A673 (cell line): ENCODE measurements at places on chromosomes 13 and 19. TPM values are rescaled to one million over a fixed set of nuclear protein-coding genes. Genes with fewer than 3 reads are reported as not detected.
A peak's percentile ranks its signal among the peaks of the same experiment; 100 is the strongest.

GRCh38 chr19:17522988-17523872, 11.8 kb downstream of the PGLS start:
- no peaks in the 10 kb centered on the region for H3K4me1 ChIP-seq
- peaks cover 6% of the 10 kb centered on the region for H3K36me3 ChIP-seq
- no peaks in the 10 kb centered on the region for H3K27me3 ChIP-seq
- no peak overlapping the region for H3K4me3 ChIP-seq
- DNase-seq: no peak

- peak within 1 kb of the TSS; percentile 83 for H3K27ac ChIP-seq
- H3K4me1 ChIP-seq: peaks cover 10% of the 10 kb centered on the region
- H3K4me3 ChIP-seq: peak within 1 kb of the TSS; percentile 74
- peaks cover 42% of the 10 kb centered on the region for H3K36me3 ChIP-seq
These were observed at the start of gene MRI1 for GRCh38 chr19:13764101-13764807. Gene MRI1, plus strand, starts transcription at chr19:13764522. Its CDS starts 67 bp downstream, at chr19:13764589.

DNA sequence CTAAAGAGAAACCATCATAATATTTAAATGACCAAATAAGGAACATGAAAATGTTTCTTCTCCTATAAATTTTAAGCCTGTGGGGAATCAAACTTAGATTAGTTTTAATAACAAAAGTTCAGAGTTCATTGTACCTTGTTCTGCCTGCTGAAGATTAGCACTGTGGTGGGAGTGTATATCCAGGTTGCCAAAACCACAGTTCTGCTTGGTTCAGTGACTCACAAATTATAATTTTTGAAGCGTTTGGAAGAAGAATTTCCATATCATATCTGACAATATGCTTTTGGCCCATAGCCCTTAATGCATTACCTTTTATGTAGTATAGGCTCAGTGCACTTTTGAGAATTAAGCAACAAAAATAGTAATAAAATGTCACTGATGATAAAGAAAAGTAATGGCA, 545.2 kb downstream of the GPC6 start:
- no peaks in the 10 kb centered on the region for H3K27me3 ChIP-seq
- no peaks in the 10 kb centered on the region for H3K36me3 ChIP-seq
- H3K27ac ChIP-seq: no peak overlapping the region

GRCh38 chr13:23921451-23921888, 24.2 kb upstream of the C1QTNF9B start:
- no peak overlapping the region for H3K4me3 ChIP-seq
- peak; percentile 65 for DNase-seq
- no peaks in the 10 kb centered on the region for H3K36me3 ChIP-seq
- no peaks in the 10 kb centered on the region for H3K4me1 ChIP-seq

The GSX1 gene
- total RNA-seq: not detected in 2 replicates

GRCh38 chr13:66974889-66975288, 255.2 kb downstream of the PCDH9 start:
- no peak overlapping the region for H3K4me3 ChIP-seq
- DNase-seq: no peak
- H3K27ac ChIP-seq: no peak overlapping the region

DNA sequence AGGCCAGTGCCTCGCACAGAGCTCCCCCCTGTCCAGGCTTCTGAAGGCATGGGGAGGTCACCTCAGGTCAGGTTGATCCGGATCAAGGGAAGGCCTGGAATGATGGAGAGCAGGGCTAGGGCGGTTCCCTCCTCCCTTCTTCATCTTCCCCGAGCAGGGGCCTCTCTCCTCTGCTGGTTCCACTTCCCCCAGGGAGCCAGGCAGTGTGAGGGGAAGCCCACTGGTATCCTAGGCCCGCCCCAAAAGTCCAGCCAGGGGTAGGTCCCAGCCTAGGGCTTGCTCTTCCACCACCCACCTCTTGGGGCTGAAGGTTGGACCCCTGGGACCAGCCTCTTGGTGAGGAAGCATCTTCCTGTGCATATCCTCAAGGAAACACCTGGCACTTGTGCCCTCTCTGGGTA, 16.4 kb upstream of the PRR19 start:
- peak overlapping the region; percentile 82 for H3K27ac ChIP-seq
- H3K27me3 ChIP-seq: no peaks in the 10 kb centered on the region
- peak overlapping the region; percentile 74 for H3K4me3 ChIP-seq
- peaks cover 39% of the 10 kb centered on the region for H3K36me3 ChIP-seq
- peaks cover 41% of the 10 kb centered on the region for H3K4me1 ChIP-seq

DNA sequence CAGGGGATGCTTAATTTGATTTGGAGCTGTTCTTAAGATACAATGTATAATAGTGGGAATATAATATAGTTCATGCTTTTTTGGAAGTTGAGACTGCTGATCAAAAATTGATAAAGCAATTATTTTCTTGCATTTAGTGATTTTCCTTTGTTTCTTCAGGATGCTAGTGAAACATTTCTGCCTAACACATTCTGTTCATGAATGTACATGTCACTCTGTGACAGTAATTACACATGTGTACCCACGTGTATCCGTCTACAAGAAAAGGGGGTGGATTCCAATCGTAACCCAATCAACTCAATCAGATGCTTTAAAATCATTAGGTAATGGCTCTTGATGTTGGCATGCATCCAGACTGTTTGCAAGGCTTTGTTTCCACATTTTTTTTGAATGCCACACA, 5.0 kb upstream of the FRY start:
- H3K27me3 ChIP-seq: peaks cover 17% of the 10 kb centered on the region
- no peaks in the 10 kb centered on the region for H3K36me3 ChIP-seq
- no peak for DNase-seq
- H3K27ac ChIP-seq: no peak overlapping the region
- H3K4me1 ChIP-seq: no peaks in the 10 kb centered on the region

DNA sequence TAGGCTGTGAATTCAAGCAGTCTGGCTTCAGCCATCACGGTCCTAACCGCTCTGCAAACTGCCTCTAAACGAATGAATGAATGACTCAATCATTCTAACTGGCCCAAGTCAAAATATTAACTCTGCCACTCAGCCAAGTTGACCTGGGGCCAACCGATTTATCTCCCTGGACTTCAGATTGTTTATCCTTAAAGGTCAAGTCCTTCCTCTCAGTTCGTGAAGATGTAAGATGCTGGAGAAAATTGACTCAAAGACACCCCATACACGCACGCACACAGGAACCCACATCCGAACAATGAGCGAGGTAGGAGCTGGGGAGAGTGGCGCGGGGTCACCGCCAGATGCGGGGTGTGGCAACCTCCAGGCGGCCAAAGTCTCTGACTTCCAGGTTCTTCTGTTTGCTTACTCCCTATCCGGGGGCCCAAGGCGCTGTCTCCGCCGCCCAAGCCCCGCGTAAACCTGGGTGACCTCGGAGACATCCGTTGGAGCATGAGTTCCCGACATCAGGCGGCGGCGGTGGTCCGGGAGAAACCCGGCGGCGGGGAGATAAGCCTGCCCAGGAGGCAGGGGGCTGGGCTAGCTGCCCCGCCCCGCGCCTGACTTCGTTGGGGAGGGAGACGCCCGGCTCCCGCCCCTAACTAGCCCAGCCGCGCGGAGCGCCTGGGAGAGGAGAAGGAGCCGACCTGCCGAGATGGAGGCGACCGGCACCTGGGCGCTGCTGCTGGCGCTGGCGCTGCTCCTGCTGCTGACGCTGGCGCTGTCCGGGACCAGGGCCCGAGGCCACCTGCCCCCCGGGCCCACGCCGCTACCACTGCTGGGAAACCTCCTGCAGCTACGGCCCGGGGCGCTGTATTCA, at the start of gene CYP2S1:
Gene CYP2S1, plus strand, starts transcription at position 646 of the 856 bp plus-strand sequence. Its CDS starts 46 bp downstream, at position 692.
- no peaks in the 10 kb centered on the region for H3K36me3 ChIP-seq
- H3K4me3 ChIP-seq: peak within 1 kb of the TSS; percentile 34
- DNase-seq: no peak
- H3K4me1 ChIP-seq: peaks cover 7% of the 10 kb centered on the region

DNA sequence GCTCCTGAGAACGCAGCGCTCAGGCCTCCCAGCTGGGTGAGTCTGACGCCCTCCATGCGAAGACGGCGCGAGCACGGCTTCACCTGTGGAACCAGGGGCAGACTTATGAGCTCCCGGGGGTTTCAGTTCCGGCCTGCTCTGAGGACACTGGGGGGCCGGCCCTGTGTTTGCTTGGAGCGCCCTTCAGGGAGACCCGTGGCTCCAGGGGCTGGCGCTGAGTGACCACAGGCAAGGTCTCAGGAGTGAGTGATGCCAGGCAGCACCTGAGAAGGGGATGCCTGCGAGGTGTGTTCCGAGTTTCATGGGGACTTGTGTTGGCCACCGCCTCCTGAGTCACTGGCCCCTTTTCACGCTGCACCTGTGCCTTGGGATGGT, 4.5 kb downstream of the MCF2L start:
- DNase-seq: no peak
- no peaks in the 10 kb centered on the region for H3K36me3 ChIP-seq
- H3K27me3 ChIP-seq: peaks cover 58% of the 10 kb centered on the region
- H3K4me3 ChIP-seq: no peak overlapping the region
- H3K27ac ChIP-seq: no peak overlapping the region

DNA sequence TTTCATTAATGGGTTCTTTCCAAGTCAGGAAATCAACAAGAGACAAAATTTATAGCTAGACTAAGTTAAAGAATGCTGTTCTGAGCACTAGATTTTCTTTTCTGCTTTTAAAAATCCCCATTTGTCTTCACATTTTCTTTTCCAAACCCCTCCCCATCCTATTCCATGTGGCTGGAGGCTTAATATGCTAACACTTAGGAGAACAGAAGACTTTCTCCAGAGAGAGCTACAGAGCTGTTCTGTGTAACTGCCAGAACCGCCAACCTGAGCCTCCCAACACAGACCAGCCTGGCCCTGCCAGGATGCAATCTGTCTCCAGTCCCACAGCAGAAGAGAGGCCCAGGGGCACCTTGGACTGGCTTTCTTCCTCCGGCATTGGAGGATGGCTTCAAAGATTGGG, 264.1 kb downstream of the NDFIP2 start:
- no peaks in the 10 kb centered on the region for H3K36me3 ChIP-seq
- H3K4me3 ChIP-seq: no peak overlapping the region
- H3K4me1 ChIP-seq: peaks cover 13% of the 10 kb centered on the region
- no peaks in the 10 kb centered on the region for H3K27me3 ChIP-seq
- no peak for DNase-seq

GRCh38 chr19:38263689-38264485, 486 bp upstream of the SPINT2 start:
- DNase-seq: no peak
- H3K4me3 ChIP-seq: peak overlapping the region; percentile 41
- no peaks in the 10 kb centered on the region for H3K27me3 ChIP-seq
- H3K4me1 ChIP-seq: peaks cover 6% of the 10 kb centered on the region
- H3K36me3 ChIP-seq: no peaks in the 10 kb centered on the region

- no peak overlapping the region for H3K4me3 ChIP-seq
- no peaks in the 10 kb centered on the region for H3K4me1 ChIP-seq
- DNase-seq: no peak
- H3K36me3 ChIP-seq: no peaks in the 10 kb centered on the region
- no peaks in the 10 kb centered on the region for H3K27me3 ChIP-seq
These were observed 30.7 kb upstream of the ZNF429 start for GRCh38 chr19:21474671-21475181.

The FFAR2 gene
- total RNA-seq: not detected in 2 replicates

The VSTM1 gene
- not detected in 2 replicates for total RNA-seq

The ZNF497 gene
- 2.6 and 3.4 TPM in 2 replicates for total RNA-seq

DNA sequence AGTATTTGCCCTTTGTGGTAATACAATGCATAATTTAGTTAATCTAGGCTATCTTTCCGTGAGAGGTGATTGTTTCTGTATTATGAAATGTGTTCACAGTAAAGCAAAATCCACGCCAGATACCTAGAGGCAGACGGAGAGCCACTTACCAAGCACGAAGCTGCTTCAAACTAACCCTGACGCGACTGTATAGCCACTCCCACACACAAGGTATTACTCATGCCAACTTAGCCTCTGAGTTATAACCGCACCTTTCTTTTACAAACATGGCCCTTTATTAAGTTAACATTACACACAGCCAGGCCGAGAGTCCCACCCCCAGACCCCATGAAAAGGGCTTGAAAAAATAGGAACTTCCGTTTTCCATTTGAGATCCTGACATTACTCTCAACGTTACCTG, 185.7 kb downstream of the ABCC4 start:
- DNase-seq: no peak
- no peaks in the 10 kb centered on the region for H3K27me3 ChIP-seq
- H3K4me3 ChIP-seq: no peak overlapping the region

DNA sequence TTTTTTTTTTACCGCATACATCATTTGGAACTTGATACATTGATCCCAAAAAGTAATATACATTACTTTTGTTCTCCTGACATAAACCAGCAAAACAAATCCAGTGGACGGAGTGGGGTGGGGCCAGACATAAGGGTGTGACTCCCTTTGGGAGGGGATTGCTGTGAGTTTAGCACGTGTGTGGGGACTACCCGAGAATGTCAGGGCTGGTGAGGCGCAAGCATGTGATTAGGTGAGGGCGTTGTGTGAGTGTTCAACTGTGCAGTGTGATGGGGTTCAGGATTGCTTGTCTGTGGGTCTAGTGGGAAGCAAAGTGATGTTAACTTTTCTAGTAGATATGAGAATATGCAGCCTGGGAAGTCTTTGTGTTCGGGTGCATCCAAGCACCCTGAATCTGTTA, 468.0 kb downstream of the TSHZ3 start:
- H3K4me1 ChIP-seq: no peaks in the 10 kb centered on the region
- no peak for DNase-seq
- H3K4me3 ChIP-seq: no peak overlapping the region
- H3K36me3 ChIP-seq: no peaks in the 10 kb centered on the region
- no peaks in the 10 kb centered on the region for H3K27me3 ChIP-seq

GRCh38 chr19:11227195-11227886, 12.1 kb upstream of the ANGPTL8 start:
- peaks cover under 1% of the 10 kb centered on the region for H3K36me3 ChIP-seq
- H3K27ac ChIP-seq: no peak overlapping the region
- H3K27me3 ChIP-seq: no peaks in the 10 kb centered on the region
- H3K4me1 ChIP-seq: no peaks in the 10 kb centered on the region
- no peak for DNase-seq
- H3K4me3 ChIP-seq: no peak overlapping the region

DNA sequence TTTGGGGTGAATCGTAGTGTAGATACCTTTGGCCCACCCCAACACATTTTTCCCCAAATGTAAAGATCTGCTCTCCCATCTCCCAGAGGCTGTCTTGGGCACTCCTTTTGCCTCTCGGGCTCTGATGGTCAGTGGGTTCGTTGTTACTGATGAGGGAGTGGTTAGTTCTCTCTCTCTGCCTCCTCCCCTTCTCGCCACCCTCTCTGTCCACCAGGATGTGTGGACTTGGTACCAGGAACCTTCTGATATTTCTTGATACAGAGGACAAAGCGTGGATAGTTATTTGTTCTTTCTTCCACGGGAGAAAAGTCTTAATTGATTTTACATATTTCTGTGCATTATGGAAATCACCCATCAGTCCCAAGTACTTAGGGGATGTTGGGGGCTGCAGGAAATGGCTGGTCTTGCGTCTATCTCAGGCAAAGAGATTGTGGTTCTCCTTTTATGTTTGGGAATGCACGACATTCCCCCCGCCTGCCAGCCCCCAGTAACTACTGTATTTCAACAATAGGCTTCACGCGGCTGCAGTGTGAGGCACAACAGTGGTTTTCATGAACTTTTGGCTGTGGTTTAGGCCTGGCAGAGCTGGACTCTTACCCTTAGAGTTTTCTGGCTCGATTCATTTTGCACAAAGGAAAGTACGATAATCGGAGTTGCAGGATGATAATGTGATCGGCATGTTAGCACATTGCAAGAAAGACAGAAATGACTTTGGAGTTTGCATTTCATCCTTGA, 79.0 kb upstream of the ZNF536 start:
- H3K27me3 ChIP-seq: no peaks in the 10 kb centered on the region
- H3K27ac ChIP-seq: no peak overlapping the region
- no peaks in the 10 kb centered on the region for H3K36me3 ChIP-seq
- no peak overlapping the region for H3K4me3 ChIP-seq

The MIA gene
- 0.75 and 0.85 TPM in 2 replicates for total RNA-seq
